ENCODE measurements at places on chromosomes 2 and 18.

DNA sequence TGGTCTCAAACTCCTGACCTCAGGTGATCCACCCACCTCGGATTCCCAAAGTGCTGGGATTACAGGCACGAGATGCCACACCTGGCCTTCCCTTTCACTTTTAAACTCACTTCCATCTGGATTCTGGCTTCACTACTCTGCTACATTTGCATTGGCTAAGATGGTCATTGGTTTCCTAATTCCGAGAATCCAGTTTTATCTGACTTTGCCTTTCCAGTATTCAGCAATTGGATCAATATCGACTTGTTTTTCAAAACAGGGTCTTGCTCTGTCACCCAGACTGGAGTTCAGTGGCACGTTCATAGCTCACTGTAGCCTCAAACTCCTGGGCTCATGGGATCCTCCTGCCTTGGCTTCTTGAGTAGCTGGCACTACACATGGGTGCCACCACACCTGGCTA lies 4.7 kb upstream of the CD302 start:
- DNase-seq = no peak

GRCh38 chr2:236366049-236366387 lies 101.8 kb upstream of the ASB18 start:
- DNase-seq = no peak

DNA sequence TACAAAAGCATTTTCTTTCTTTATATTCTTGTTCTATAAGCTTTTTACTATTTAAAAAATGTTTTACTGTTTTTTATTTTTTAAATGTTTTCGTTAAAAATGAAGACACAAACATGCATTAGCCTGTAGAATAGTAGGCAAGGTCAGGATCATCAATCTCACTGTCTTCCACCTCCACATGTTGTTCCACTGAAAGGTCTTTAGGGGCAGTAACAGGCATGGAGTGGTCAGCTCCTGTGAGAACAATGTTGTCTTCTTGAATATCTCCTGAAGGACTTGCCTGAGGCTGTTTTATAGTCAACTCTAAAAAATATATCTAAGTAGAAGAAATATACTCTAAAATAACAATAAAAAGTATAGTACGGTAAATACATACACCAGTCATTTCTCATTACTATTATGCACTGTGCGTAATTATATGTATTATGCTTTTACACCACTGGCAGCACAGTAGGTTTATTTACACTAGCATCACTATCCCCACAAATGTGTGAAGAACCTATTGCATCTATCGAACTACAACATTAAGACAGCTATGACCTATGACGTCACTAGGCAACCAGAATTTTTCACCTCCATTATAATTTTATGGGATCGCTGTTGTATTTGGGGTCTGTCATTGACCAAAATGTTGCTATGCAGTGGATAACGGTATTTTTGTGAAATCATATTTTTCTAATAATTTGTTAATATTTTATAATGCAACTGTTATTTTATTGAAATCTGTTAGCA lies 764.3 kb downstream of the METTL4 start:
- DNase-seq = no peak

GRCh38 chr2:173868406-173868805 lies 96.8 kb downstream of the SP3 start:
- DNase-seq = no peak

DNA sequence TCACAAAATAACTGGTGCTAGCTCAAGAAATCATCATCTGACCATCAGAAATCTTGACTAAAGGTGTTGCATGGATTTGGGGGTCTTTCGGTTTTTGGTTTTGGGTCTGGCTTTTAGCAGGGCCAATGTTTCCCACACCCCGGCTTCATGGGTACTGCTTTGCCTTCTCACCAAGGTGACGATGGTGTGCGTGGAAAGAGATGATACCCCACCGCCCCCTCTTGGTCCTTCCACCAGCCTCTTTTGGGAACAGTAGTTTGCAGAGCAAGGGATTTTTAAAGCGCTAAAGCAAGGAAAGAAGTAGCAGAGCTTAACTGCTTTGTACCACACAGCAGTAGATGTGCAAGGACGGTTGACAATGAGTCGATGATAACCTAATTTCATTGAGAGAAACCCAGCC lies 42.3 kb downstream of the BOLA3 start:
- no peak for DNase-seq

- no peak for DNase-seq
Measured at GRCh38 chr2:232340171-232340935, 38.2 kb upstream of the ALPP start.
